ENCODE measurements at places on chromosomes 4 and X.

- DNase-seq: peak; percentile 42
These were observed 4.7 kb downstream of the RIPPLY1 start for GRCh38 chrX:106898462-106898861.

DNA sequence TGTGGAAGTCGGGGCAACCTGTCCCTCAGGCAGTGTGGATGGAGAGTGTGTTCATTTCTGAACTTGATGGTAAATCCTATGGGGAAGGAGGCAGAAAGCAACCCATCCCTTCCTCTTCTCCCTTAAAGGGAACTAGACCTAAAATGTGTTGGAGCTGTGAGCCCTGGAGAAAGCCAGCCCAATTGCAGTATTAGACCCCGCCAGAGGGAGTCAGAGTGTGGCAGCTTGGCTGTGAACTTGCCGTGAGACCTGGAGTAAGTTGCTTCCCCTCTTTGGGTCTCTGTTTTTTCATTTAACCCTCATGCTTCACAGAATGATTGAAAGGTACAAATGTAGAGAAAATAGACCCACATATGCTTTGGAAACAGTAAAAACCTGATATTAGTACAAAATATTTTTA lies 108.7 kb upstream of the PAK3 start:
- no peak for DNase-seq

DNA sequence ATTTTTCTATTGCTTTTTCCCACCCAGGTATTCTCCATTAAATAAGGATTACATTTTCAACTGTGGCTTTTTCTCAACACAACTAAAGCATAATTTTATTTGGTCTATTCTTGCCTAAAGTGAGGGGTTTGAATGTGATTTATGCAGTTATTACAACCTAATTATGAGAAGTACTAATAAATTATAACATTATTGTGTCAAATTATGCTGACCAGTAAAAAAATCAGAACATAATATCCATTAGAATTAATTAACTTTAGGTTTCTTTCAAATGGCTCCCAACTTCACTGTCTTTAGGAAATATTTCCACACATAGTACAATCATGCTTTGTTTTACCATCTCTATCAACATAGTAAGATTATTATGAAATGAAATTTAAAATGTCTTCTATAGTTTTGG lies 1293.9 kb downstream of the FSTL5 start:
- no peak for DNase-seq

DNA sequence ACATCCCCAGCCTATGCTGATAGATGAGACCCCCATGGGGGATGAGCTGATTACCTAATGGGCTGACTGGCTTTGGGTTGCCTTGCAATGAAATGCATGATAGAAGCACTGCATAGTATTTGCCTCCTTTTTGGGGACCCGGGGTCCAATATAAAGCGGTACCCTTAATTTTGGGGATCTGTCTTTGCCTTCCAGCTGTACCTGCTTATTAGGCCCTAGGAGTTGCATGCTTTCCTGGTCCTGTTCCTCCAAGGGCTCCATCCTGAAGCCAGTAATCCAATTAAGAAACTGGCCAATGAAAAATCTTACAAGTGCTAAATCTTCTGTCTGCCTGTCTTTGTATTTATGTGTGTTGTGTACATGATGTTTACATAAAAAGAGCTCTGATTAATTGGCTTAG lies 791.6 kb downstream of the TRIML1 start:
- DNase-seq: no peak

GRCh38 chrX:1006156-1006730 lies 206.2 kb downstream of the CRLF2 start:
- no peak for DNase-seq

GRCh38 chrX:127764674-127765073 lies 287.5 kb downstream of the ACTRT1 start:
- DNase-seq: no peak

DNA sequence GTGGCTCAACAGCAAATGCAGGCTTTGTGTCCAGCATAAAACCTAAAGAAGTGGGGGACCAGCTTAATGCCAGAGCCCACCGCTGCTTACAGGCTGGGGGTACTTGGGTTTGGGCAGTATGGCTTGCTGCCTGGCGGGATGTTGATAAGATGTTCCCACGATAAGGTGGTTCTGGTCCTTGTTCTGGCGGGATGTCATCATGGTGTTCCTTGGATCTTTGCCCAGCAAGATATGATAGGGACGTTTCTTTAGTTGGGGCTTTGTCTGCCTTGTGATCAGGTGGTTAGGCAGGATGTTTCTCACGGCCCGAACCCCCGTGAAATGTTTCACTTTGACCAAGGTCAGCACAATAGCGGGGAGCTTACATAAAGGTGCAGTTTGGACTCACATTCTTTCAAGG lies 35.3 kb downstream of the PNPLA4 start:
- no peak for DNase-seq

DNA sequence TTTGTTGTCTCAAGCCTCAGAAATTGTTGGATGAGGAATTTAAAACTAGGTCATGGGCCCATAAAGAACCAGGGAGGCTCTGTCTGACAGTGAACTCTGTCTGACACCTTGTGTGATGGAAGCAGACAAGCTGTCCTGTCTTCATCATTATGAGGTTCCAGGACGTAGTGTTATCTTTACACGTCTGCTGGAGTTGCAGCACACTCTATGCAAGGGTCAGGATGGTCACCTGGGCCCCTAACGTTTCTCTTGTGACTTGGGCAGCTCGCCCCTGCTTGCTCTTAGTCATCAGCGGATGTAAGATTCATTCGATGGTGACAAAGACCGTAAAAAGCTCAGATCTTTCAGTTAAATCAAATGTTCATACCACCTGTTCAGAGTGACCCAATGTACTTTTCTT lies 92.0 kb upstream of the ADGRG2 start:
- DNase-seq: no peak

GRCh38 chr4:189806506-189806905 lies 134.2 kb upstream of the FRG1 start:
- DNase-seq: no peak

- no peak for DNase-seq
These were observed 9.4 kb upstream of the AP1S2 start for GRCh38 chrX:15864023-15864422.

- DNase-seq: no peak
These were observed 90.8 kb downstream of the SHOX start for GRCh38 chrX:721354-721753.

DNA sequence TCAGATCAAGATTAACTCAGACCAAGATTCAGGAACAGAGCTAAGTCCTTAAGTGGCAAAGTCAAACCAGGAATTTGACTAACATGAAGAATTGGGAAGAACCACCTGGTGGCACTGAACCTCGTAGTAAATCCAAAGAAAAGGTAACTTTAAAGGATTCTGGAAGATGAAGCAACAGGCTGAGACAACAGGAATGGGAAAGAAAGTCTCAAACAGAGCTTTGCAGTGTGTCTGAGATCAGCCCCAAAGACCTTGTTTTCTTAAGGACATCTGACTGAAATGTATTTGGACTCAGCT lies 126.1 kb downstream of the ASB9 start:
- no peak for DNase-seq

DNA sequence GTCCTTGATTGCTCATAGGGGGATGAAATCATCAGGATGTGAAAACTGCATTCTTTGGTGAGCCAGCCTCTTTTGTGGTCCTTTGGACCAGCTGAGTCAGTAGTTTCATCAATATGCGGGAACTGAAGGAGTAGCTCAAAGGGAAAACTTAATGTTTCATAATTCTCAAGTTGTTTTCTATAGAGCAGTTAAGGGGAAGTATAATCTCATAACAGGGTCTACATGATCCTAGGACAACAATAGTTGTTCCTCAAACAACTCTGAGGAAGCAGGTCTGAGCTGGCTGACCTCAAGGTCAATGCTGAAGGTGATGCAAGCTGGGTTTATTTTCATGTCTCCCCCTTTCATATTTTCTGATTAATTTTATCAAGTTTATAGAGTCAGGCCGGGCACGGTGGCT lies 36.1 kb upstream of the IRF2 start:
- DNase-seq: no peak

DNA sequence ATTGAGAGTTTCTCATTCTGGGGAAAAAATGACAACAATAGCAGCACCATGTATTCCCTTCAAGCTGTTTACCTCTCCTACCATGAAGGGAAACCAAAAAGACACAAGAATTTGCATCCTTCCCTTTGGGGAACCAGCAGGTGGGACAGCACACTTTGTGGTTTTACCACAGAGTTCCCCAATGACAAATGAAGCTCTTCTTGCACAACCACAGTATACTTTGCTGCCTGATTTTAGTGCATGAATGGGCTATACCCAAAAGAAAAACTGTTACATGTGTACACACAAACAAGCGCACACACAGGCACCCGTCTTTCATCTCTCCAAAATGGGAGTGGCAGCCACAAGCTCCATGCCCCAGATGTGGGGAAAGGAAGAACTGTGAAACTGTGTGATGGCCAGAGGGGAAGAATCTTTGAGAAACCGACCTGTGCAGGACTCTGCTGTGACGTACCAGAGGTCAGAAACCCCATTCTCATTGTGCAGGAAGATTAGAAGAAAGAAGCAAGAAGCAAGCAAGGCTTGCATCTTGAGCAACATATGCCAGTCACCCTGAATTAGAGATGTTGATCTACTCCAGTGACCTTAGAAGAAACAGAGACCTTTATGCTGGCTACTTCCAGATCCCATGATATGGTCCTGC lies 2.7 kb upstream of the MAML3 start:
- peak; percentile 9 for DNase-seq

GRCh38 chr4:161178310-161178709 lies 985.5 kb downstream of the FSTL5 start:
- DNase-seq: no peak

GRCh38 chr4:3498901-3499510 lies 33.2 kb downstream of the LRPAP1 start:
- no peak for DNase-seq

DNA sequence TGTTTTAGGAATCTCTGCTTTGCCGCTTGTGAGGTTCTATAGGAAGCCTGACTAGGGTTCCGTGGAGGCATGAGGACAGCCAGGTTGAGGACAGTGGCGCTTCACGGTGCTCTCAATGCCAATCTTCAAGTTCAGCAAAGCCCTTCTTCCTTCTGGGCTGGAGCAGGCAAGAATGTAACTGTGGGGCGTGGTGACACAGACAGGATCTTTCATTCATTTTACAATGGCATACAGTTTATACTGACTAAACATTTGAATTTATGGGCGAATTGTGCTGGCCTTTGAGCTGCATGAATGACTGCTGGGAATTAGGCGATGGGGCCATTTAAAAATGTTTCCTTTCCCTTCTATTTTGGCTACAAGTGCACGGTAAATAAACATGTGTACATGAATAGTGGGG lies 2.9 kb upstream of the NHS start:
- no peak for DNase-seq

DNA sequence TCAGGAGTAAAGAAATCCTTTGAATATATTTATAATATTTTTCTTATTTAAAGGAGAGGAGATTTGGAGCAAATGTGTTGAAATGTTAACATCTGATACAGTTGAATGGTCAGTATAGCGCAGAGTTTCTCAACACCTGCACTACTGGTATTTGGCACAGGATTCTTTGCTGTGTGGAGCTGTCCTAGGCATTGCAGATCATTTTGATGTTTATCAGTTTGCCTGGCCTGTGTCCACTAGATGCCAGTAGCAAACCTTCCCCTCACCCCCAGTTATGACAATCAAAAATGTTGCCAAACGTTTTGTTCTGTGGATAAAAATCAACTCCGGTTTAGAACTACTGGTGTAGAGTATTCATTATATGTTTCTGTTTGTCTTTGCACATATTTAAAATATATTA lies 765.3 kb upstream of the SLIT2 start:
- DNase-seq: no peak

GRCh38 chrX:8653956-8654355 lies 78.0 kb downstream of the ANOS1 start:
- no peak for DNase-seq

GRCh38 chrX:133215747-133216146 lies 2.4 kb downstream of the TFDP3 start:
- DNase-seq: no peak

GRCh38 chr4:119748853-119749252 lies 120.2 kb upstream of the PDE5A start:
- peak; percentile 78 for DNase-seq

- no peak for DNase-seq
These were observed 86.5 kb upstream of the ZIC3 start for GRCh38 chrX:137479386-137479785.

DNA sequence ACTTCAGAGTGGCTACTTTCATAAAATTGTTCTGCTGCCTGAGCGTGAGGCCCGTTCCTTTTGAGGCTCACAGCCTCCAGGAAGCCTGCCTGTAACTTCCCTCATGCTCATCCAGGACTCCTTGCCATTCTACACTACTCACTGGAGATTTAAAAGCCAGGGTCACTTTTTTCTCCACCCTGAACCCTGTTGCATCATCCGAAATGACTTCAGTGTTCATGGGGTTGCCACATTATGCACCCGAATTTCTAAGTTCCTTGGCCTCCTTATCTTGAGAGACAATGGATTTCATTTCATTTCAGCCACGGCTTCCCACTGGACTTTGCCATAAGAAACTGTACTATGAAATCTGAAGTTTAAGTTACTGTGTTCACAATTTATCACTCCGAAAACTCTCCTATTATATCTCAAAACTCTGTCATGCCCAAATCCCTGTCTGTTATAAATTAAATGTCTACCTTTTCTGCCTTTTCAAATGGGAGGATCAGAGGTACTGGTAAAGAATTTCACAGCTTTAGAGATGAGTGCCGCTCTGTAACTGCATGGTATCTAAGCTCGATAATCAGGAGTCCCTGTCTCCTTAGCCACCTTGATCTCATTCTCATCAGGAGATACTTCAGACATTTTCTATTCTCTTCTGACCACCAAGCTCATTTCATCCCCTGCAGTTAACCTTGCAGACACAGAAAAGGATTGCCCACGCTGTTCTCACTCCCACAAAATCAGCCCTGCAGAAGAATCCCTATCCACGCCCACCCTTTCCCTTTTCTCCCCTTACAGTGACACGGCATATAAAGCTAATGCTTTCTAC lies 59.9 kb downstream of the TRIML1 start:
- no peak for DNase-seq

DNA sequence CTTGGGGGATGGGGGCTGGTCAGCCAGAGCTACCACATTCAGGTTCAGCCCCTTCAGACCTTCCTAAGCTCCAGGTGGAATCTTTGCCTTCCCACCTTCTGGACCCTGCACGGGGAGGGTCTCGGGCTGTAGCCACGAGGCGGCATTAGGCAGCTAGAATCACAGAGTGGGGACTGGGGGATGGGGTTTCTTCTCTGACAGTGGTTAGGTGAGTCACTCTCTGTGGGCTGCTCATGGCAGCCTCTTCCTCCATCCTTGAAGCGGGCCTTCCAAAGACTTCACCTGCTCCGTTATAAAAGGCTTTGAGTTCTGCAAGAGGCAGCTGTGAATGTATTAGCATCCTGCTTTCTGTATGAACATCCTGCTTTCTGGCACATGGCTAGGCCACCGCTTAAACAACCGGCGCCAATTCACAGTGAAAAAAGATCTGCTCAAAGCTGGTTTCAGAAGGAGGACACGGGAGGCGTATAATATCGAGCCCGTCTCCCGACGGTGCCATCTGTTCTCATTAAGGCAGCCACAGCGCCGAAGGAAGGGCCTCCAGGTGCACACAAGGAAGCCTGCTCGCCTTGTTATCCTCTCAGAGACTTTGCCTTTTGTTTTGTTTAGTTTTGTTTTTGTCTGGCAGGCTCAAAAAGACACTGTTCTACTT lies 74.3 kb upstream of the IGFBP7 start:
- no peak for DNase-seq

Data from AG10803 (cell line).